Cardiac septum (tissue), 1 donor: ENCODE measurements at places on chromosomes 1 and 21. TPM values are rescaled to one million over a fixed set of nuclear protein-coding genes. Genes with fewer than 3 reads are reported as not detected.

- no peak for DNase-seq
Measured at GRCh38 chr1:198575798-198576641, 35.5 kb upstream of the ATP6V1G3 start.

- no peak for DNase-seq
Measured at GRCh38 chr1:173097001-173097400, 46.3 kb upstream of the TNFSF18 start.

- DNase-seq, result no peak
Measured at GRCh38 chr1:43285269-43285990, at the start of gene C1orf210. C1orf210 (minus strand) TSS chr1:43285581; CDS start chr1:43283270, 2,311 bp downstream.

CHIA gene
- total RNA-seq, result not detected

CLK2 gene
- total RNA-seq, result 24.7 TPM

PLCH2 gene
- 0.11 TPM for total RNA-seq

BTBD19 gene
- 4.4 TPM for total RNA-seq

CEP104 gene
- total RNA-seq, result 32.0 TPM
